ENCODE measurements at places on chromosomes 16 and 17. TPM values are rescaled to one million over a fixed set of nuclear protein-coding genes. Genes with fewer than 3 reads are reported as not detected.
A peak's percentile ranks its signal among the peaks of the same experiment; 100 is the strongest.

ADORA2B gene
- total RNA-seq: 0.24 TPM

WNT3 gene
- total RNA-seq: 0.12 TPM

SLC16A11 gene
- 1.4 TPM for total RNA-seq

GRCh38 chr16:70395345-70395901 is 43.5 kb downstream of the ST3GAL2 start:
- H3K4me3 ChIP-seq: no peak overlapping the region
- H3K27me3 ChIP-seq: no peaks in the 10 kb centered on the region
- H3K4me1 ChIP-seq: no peaks in the 10 kb centered on the region
- DNase-seq: peak; percentile 78
- no peaks in the 10 kb centered on the region for H3K36me3 ChIP-seq
